Muscle of leg (tissue), 16 donors: ENCODE measurements at places on chromosomes 4 and X. TPM values are rescaled to one million over a fixed set of nuclear protein-coding genes. Genes with fewer than 3 reads are reported as not detected.

YIPF7 gene
- 2.8 TPM for total RNA-seq

SMIM10L2A gene
- 1.6 TPM for total RNA-seq

FHIP1A gene
- 11.0 TPM for total RNA-seq

CLDN22 gene
- not detected for total RNA-seq

PCDH7 gene
- total RNA-seq = 50.5 TPM

EGF gene
- total RNA-seq = 9.4 TPM

ATP1B4 gene
- 298 TPM for total RNA-seq

PDGFRA gene
- total RNA-seq = 100 TPM

EMCN gene
- 36.1 TPM for total RNA-seq

GRCh38 chr4:144223149-144223548 lies 82.6 kb upstream of the GYPA start:
- no peaks in the 10 kb centered on the region for H3K4me1 ChIP-seq
- no peak overlapping the region for H3K27ac ChIP-seq
- no peak overlapping the region for H3K4me3 ChIP-seq
- H3K27me3 ChIP-seq = no peaks in the 10 kb centered on the region
- no peaks in the 10 kb centered on the region for H3K36me3 ChIP-seq

DNA sequence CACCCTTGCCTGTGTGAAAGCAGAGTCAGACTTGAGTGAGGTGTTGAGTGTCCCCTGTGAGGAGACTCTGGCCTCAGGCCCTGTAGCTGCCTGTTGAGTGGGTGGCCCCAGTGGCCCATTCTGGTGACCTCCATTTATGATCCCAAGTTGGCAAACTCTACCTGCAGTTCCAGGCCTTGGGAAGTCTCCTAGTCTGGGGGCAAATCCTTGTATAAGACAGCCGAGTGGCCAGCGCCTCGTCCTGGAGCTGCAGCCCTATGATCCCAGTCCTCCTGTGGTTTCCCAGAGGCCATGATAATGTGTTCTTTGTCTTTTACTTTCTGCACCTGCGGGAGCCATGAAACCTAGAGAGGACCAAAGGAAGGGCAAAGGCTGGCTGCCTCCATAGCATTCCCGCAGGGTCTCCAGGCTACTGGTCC lies 58.7 kb downstream of the NBDY start:
- H3K4me1 ChIP-seq = peaks cover 19% of the 10 kb centered on the region
- H3K27ac ChIP-seq = no peak overlapping the region
- DNase-seq = no peak
- H3K4me3 ChIP-seq = no peak overlapping the region
- peaks cover 8% of the 10 kb centered on the region for H3K36me3 ChIP-seq

DNA sequence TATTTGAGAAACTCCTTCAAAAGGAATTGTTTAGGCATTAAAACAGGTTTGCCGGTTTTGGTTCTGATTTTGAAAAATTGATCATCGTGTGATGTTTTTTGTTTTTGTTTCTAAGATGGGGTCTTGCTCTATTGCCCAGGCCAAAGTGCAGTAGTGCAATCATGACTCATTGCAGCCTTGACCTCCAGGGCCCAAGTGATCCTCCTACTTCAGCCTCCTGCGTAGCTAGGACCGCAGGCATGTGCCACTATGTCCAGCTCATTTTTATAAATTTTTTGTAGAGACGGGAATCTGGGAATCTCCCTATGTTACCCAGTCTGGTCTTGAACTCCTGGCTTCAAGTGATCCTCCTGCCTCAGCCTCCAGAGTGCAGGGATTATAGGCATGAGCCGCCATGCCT lies 35.0 kb downstream of the CLCN3 start:
- no peak overlapping the region for H3K4me3 ChIP-seq
- H3K4me1 ChIP-seq = no peaks in the 10 kb centered on the region
- no peaks in the 10 kb centered on the region for H3K36me3 ChIP-seq

DNA sequence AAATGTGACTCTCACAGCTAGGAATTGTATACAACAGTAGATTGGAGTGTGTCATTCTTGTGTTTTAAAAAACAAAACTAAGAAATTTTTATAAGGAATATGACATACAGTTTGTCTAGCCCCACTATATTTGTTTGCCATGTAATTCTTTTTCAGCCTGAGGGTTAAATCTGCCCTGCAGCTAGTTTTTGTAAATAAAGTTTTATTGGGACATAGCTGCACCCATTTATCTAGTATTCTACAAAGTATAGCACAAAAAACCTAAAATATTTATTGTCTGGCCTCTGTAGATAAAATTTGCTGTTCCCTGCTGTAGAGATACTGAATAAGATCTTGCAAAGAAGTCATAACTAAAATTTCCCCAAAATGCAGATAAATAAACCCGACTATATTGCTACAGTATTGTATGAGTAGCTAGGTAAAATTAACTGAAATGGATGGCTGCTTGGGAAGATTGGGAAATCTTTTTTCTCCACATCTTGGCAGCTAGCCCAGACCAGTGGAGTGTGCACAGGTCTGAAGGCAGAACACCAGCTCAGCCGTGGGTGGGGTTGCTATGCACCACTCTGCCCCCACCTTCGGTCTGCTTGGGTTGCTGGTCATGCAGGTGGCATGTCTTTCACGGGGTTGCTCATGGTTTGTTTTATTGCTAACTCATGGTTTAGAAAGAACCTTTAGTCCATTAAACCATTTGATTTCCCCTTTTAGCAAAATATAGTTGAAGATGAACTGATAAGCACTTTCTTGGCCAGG lies 127.9 kb downstream of the KLHL8 start:
- peak; percentile 28 for DNase-seq
- H3K4me1 ChIP-seq = no peaks in the 10 kb centered on the region
- H3K27me3 ChIP-seq = no peaks in the 10 kb centered on the region

DNA sequence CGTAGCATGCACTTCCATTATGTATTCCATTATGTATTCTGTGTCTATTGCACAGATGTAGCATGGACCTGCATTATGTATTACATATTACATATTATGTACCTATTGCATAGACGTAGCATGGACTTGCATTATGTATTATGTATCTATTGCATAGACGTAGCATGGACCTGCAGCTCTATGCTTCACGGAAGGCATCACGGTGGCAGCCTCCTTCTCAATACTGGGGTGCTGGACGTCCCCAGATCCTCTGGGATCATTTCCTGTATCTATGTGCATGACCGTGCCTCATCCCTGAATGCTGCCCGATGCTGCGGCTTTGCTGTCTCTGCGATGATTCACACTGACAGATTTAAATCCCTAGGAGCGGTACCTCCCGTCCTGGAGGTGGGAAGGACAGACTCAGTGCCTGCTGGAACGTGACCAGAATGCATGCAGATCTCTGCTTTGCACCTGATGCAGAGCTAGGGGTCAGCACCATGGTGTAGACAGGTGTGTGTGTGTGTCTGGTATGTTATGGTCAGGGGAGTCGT lies 317.5 kb downstream of the DHRSX start:
- no peaks in the 10 kb centered on the region for H3K27me3 ChIP-seq
- no peak for DNase-seq
- no peaks in the 10 kb centered on the region for H3K36me3 ChIP-seq
- H3K4me3 ChIP-seq = no peak overlapping the region
- no peaks in the 10 kb centered on the region for H3K4me1 ChIP-seq
- H3K27ac ChIP-seq = no peak overlapping the region

DNA sequence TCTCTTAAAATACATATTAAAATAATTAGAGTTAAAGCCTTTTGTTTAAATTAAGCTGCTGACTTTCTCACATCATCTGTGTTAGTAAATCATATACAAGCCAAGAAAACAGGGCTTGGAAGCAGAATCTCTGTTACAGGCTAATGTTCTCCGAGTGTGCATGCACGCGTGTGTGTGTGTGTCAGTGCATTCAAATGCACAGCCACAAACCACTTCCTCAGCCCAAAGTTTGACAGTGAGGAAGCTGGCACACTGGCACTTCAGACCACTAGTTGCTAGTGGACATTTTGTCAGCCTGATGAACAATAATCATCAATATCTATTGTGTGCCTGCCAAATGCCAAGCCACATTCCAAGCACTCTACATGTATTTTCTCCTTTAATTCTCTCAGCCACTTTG lies 5.6 kb downstream of the MAOB start:
- no peak overlapping the region for H3K4me3 ChIP-seq
- H3K36me3 ChIP-seq = no peaks in the 10 kb centered on the region
- no peak overlapping the region for H3K27ac ChIP-seq
- H3K27me3 ChIP-seq = peaks cover 21% of the 10 kb centered on the region

DNA sequence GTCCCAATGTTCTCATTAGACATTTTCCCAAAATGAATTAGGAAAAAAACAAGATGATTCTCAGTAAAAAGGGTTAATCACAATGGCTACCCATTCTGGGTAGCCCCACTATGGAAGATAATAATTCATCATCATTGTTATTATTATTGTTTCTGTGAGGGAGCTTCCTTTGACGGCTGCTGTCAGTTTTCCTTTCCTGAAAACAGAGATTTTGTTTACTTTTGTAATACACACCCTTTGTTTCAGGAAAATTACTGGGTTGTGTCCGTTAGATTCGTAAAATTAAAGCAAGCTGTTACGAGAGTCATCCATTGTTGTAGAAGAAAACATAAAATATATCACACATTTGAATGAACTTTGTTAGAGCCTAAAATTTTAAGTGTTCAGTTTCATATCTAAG lies 192.9 kb upstream of the ANKRD50 start:
- H3K27me3 ChIP-seq = no peaks in the 10 kb centered on the region
- DNase-seq = no peak
- H3K4me1 ChIP-seq = peaks cover 9% of the 10 kb centered on the region
- H3K27ac ChIP-seq = peak overlapping the region; percentile 79

DNA sequence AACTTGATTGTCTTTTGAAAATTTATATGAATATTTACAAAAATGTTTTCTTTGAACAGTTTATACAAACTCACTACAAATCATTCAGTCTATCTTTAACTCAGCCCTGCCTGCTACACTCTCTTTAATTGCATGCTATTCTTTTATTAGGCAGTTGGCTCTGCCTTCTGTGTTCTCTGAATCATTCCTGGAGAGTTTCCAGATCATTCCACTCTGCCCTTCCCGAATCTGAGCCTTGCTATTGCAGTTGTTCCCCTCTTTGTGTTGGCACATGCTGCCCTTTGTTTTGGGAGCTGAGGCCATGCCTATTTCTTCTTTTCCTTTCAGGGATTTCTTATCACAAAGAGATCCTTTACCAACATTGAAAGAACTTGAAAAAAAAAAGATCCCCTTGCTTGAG lies 8.7 kb upstream of the TECRL start:
- H3K4me3 ChIP-seq = no peak overlapping the region
- peaks cover 3% of the 10 kb centered on the region for H3K4me1 ChIP-seq
- no peaks in the 10 kb centered on the region for H3K36me3 ChIP-seq
- peak overlapping the region; percentile 52 for H3K27ac ChIP-seq
- DNase-seq = peak; percentile 80

GRCh38 chr4:75412746-75413145 lies 101.5 kb downstream of the RCHY1 start:
- H3K4me3 ChIP-seq = no peak overlapping the region
- no peak overlapping the region for H3K27ac ChIP-seq
- peak; percentile 31 for DNase-seq
- H3K36me3 ChIP-seq = no peaks in the 10 kb centered on the region

DNA sequence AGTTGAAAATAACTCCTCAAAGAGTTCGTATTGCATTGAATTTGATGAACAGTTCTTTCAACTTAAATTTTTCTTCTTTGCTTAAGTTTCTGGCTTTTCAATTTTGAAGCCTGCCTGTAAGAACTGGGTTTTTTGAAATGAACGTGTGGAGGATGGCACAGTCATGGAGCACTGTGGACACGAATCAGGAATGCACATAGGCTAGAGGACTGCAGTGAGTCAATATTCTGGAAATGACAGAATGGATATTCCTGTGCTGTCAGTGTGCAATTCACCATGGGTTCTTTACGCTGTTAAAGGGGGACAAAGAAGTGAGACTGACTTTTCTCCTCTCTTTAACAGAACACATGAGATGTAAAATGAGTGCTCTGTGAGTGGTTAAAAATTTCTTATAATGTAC lies 368.0 kb upstream of the AGA start:
- no peaks in the 10 kb centered on the region for H3K36me3 ChIP-seq
- no peak overlapping the region for H3K27ac ChIP-seq
- no peak overlapping the region for H3K4me3 ChIP-seq
- no peaks in the 10 kb centered on the region for H3K27me3 ChIP-seq

GRCh38 chrX:41449615-41450014 lies 2.5 kb downstream of the NYX start:
- no peak overlapping the region for H3K4me3 ChIP-seq
- peak; percentile 79 for DNase-seq
- H3K27me3 ChIP-seq = peaks cover 28% of the 10 kb centered on the region
- H3K36me3 ChIP-seq = no peaks in the 10 kb centered on the region
- peaks cover 2% of the 10 kb centered on the region for H3K4me1 ChIP-seq
- no peak overlapping the region for H3K27ac ChIP-seq

DNA sequence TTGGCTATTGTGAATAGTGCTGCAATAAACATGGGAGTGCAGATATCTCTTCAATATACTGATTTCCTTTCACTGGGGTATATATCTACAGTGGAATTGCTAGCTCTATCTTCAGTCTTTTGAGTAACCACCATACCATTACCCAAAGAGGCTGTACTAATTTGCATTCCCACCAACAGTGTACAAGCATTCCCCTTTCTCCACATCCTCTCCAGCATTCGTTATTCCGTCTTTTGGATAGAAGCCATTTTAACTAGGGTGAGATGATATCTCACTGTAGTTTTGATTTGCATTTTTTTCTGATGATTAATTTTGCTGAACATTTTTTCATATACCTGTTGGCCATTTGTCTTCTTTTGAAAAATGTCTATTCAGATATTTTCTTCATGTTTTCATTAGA lies 110.3 kb downstream of the PRDM5 start:
- H3K36me3 ChIP-seq = peaks cover 3% of the 10 kb centered on the region
- H3K27ac ChIP-seq = no peak overlapping the region
- DNase-seq = no peak

DNA sequence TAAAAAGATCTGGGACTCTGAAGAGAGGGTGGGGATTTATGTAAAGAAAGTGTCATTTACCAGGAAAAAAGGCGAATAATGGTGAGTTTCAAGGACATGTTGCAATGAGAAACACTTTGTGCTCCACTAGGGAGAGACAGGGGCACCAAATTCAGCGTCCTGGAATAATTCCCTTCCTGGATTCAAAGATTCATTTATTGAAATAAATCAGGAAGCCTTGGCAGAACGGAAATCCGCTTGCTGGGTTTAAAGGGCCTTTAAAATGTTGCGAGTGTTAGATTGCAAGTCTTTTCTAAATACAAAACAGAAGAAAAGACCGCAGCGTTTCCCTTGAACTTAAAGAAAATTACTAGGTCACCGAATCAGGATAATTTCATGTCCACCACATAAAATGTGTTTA lies 3.8 kb upstream of the ZIC3 start:
- H3K4me1 ChIP-seq = peaks cover 12% of the 10 kb centered on the region
- H3K36me3 ChIP-seq = no peaks in the 10 kb centered on the region
- peaks cover 78% of the 10 kb centered on the region for H3K27me3 ChIP-seq
- no peak overlapping the region for H3K27ac ChIP-seq
- DNase-seq = no peak

GRCh38 chrX:79556800-79557199 lies 189.7 kb upstream of the ITM2A start:
- peak; percentile 32 for DNase-seq
- H3K36me3 ChIP-seq = no peaks in the 10 kb centered on the region
- no peak overlapping the region for H3K4me3 ChIP-seq

DNA sequence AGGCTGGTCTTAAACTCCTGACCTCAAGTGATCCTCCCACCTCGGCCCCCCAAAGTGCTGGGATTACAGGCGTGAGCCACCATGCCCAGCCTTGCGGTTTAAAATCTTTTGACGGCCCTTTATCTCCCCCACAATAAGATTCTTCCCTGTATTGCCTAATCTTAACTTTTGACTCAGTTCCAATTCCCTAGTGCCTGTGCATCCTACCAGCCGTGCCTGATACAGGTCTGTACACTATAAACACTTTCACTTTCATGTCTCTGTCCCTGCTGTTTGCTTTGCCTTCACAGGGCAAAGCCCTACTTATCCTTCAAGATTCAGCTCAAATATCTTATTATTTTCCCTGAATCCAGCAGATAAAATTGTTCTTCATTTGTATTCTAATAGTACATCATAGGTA lies 74.6 kb downstream of the WDR44 start:
- H3K4me3 ChIP-seq = no peak overlapping the region
- H3K36me3 ChIP-seq = no peaks in the 10 kb centered on the region
- H3K4me1 ChIP-seq = no peaks in the 10 kb centered on the region
- H3K27me3 ChIP-seq = peaks cover 2% of the 10 kb centered on the region
- H3K27ac ChIP-seq = no peak overlapping the region
